ENCODE measurements at places on chromosomes 2 and 18.

GRCh38 chr2:69689466-69689865 lies 45.9 kb upstream of the AAK1 start:
- DNase-seq: no peak

- no peak for DNase-seq
These were observed 109.8 kb upstream of the CHRNA1 start for GRCh38 chr2:174874085-174874484.

GRCh38 chr18:48864876-48865275 lies 85.9 kb downstream of the SMAD7 start:
- no peak for DNase-seq

DNA sequence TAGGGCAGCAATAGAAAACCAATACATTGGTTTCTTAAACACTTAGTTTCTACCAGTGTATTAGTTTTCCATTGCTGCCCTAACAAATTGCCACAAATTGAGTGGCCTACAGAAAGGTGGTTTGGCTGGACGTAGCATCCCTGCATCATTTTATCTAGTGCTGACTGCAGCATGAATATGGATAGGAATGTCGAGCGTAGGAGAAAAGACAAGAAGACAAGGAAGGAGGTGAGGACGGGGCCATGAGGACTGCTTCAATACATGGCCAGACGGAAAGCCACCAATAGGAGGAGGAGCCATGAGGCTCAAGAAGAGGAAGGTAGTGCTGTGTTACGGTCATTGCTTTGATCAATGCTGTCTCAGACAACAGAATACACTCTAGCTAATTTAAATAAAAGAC lies 154.5 kb upstream of the NDUFV2 start:
- no peak for DNase-seq

- DNase-seq: no peak
These were observed 219.8 kb upstream of the SPHKAP start for GRCh38 chr2:228401065-228401912.

DNA sequence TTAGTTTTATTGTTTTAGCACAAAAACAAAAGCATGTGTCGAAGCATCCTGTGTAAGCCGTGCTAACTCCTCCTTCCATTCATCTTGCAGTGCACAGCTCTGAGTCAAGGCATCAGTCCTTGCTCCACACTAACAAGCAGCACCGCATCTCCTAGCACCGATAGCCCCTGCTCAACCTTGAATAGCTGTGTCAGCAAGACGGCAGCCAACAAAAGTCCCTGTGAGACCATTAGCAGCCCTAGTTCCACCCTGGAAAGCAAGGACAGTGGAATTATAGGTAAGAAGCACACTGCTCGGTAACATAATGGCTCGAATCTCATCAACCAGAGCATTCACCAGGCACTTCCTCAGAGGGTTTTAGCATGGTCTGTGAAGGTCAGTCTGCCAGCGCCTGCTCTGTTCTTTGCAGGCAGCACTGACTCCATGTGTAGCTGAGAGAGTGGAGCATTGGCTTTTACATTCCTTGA lies 136.2 kb downstream of the WDSUB1 start:
- no peak for DNase-seq

DNA sequence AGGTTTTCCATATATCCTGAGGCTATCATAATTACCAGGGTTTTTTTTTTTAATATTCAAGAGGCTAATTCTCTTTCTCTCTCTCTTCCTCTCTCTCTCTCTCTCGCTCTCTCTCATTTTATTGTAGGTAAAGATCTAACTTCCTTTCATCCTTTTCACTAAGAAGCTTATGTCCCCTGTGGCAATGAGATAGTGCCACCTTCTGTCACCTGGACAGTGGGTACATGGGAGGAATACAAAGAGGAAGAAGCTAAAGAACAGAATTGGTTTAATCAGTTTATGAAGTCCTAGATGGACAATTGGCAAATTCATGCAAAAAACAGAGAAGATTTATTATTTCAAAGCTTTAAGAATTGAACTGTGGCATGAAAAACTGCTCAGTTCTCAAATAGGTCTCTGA lies 1582.3 kb upstream of the TMEFF2 start:
- DNase-seq: no peak

DNA sequence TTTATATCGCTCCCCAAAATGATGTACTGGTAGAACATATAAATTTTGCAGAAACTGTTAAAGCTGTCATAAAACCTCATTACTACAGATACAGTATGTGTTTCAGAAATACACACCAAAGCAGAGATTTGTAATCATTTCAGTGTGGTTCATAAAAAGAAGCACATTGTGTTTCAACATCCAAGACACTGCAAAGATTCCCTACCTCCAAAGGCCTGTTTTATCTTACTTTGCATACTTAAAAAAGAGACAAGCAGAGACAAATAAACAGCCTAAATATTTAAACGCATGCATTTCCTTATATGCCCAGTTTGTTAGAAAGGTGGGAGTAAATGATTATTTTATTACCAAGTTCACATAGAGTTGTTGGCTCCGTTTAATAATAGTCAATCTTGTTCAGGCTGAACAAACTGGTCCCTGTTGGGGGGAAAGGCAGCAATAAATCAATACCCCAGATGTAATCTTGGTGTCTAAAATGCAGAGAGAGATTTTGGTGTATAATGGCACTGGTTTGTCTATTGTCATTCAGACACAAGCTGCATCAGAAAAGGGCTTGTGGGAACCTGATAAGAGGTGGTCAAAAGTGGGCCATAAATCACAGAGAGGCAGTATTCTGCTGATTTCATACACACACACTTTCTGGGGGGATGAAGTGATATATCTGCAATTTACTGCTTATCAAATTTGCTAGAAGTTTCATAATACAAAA lies 321.4 kb upstream of the ETAA1 start:
- no peak for DNase-seq
